Cardiac septum (tissue), 1 donor: ENCODE measurements at places on chromosomes 12 and 14.

- DNase-seq, result no peak
These were observed 39.3 kb downstream of the PITPNM2 start for GRCh38 chr12:123111498-123112165.

DNA sequence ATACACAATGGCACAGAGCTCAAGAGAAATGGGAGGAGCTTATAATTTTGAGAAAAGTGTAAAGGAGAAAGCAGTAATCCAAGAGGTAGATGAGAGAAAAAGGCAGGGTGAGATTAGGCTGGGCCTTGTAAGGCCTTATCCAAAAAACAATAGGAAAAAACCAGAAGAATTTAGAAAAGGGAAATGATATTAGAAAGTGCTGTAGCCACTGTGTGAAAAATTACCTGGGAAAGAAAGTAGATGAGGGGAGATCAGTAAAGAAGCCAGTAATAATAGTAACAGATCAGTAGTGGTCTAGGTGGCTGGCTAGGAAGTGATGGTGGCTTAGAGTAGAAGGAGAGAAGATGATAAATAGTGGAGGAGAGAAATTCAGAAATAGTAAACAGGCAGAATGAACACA lies 66.3 kb upstream of the CFL2 start:
- no peak for DNase-seq

GRCh38 chr12:83052890-83053541 lies 366.3 kb downstream of the TMTC2 start:
- DNase-seq, result no peak

- DNase-seq, result no peak
These were observed 40.4 kb upstream of the GTF2A1 start for GRCh38 chr14:81261176-81261575.

- DNase-seq, result no peak
These were observed 1.6 kb downstream of the CACNA1C start for GRCh38 chr12:2054091-2055018.

GRCh38 chr12:57085999-57086492 lies 2.9 kb upstream of the NAB2 start:
- DNase-seq, result no peak

- DNase-seq, result no peak
These were observed 1382.1 kb downstream of the AACS start for GRCh38 chr12:126447346-126447745.

DNA sequence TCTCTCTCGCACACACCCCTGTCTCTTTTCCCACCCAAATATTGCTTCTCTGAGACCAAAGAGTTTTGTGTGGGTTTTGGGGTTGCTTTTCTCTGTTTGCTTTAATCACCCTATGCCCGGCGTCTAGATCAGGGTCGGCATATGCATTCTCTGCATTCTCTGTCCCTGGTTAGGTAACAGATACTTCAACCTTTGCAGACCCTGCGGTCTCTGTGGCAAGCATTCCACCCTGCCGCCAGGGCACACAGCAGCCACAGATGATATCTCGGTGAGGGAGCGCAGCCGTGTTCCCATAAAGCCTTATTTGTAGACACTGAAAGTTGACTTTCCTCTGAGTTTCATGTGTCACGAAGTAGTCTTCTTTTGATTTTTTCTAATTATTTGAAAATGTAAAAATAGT lies 110.4 kb upstream of the FZD10 start:
- DNase-seq, result no peak

DNA sequence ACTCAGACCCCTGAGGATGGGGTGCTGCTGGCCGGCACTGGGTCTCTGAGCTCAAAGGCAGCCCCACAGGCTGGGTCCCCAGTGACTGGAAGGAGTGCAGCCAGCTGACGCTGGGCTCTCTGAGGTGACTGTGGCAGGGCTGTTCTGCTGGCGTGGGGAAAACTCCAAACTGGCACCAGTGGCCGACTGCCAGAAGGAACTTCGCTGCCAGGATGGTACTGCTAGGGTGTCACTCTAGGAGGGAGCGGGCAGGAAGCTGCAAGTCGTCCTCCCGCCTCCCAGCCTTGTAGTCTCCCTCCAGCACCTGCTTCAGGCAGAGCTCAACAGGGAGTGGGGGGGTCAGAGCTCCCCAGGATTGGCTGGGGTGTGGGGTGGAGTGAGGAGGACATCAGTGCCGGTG lies 41.3 kb downstream of the CDC42BPB start:
- DNase-seq, result no peak

DNA sequence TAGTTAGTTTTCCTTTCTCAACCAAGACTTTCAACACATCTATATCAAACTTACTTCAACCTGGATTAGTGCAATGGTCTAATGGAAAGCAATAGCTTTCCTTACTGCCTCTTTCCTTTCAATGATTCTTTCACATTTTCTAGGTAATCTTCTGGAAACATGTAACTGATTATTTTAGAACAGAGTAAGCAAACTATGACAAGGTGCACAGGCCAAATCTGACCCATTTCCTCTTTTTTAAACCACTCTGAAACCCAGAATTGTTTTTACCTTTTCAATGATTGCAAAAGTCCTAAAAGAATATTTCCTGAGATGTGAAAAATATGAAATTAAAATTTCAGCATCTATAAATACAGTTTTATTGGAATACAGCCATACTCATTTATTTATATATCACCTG lies 81.6 kb upstream of the TMTC2 start:
- no peak for DNase-seq

DNA sequence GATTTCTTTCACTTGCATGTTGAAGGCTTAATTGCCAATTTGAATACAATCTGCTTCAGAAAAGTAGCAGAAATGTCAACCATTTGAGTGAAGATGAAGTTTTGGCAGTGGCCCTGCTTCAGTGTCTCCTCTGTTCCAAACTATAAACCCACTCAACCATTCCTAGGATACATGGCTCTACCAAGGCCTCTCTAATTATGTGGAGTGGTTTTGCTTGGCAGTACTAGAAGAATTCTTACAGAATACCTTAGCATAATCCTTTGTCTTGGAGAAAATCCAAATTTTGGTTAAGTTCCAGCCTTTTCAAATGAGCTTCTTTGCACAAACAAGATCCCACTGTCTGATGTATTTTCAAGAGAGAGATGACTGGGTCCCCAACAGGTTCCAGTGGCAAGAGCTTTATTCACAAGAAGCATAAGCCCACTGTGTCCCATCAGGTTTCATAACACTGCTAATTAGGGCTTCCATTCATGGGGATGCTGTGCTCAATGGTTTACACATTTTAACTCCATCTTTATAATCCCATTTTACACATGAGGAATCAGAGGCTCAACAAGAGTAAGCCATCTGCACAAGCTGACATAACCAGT lies 234.5 kb downstream of the IPO8 start:
- DNase-seq, result no peak

DNA sequence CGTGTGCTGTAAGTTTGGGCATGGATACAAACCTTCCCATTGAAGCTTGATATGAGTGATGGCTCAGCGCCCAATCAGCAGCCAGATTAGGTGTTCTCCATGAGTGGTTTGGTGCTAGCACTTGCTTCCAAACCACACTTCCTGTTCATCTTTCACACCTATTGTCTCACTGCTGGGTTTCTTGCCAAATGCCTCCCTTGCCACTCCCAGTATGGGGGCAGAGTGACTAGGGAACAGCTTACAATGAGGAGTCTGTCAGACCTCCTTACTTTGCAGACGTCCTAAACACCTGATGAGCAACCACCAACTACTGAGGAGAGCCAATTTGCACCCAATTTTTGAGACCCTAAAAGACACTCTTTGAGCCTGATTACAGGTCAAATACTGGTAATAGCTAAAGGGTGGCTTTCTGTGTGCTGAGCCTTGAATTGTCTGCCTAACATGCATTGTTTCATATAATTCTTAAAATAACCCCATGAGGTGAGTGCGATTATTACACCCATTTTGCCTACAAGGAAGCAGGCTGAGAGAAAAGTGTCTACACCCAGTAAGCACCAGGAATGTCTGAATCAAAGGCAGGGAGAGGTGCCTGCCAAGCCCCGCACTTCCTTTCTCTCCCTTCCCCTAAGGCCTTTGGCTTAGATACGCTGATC lies 48.4 kb upstream of the FOS start:
- DNase-seq, result no peak

- no peak for DNase-seq
These were observed 102.1 kb downstream of the TMEM117 start for GRCh38 chr12:43937947-43938346.

DNA sequence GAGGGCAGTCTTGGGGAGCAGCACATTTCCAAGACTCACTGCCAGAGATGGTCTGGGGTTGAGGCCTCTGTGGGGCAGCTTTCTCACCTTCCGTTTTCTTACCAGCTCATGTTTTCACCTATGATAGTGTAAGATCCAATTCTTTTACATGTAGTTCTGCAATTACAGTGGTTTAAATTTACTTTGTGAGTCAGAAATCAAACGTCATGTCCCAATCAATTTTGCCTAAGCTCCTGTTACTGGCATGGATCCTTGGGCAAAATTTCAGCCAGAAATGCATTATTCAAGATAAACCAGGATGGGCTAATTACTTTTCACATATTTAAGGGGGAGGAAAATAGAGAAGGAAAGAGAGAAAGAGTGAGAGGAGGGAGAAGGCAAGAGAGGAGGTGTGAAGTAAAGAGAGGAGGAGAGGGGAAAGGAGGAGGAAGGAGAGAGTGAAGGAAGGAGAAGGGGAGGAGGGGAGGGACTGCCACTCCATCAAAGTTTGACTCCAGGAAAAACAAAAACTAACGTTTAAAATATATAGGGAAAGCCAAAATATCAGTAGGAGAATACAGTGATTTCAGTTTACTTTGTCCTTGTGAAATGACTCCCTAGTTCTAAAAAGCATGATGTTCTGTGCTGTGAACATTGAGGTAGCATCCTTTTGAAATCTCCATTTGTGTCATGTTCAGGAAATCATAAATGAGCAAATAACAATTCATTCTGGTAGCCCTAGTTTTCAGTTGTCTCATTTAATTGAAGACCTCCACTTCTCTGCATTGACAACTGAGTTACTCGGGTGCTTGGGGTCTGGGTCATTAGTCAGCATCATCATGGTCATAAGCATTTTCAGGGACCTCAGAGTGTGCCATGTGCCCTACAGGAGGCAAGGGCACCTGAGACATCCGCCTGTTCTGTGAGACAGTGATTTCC lies 3.0 kb downstream of the BMAL2 start:
- DNase-seq, result no peak

GRCh38 chr12:106049546-106049945 lies 89.2 kb downstream of the NUAK1 start:
- no peak for DNase-seq

- no peak for DNase-seq
These were observed 57.4 kb downstream of the PAPOLA start for GRCh38 chr14:96559571-96559970.

DNA sequence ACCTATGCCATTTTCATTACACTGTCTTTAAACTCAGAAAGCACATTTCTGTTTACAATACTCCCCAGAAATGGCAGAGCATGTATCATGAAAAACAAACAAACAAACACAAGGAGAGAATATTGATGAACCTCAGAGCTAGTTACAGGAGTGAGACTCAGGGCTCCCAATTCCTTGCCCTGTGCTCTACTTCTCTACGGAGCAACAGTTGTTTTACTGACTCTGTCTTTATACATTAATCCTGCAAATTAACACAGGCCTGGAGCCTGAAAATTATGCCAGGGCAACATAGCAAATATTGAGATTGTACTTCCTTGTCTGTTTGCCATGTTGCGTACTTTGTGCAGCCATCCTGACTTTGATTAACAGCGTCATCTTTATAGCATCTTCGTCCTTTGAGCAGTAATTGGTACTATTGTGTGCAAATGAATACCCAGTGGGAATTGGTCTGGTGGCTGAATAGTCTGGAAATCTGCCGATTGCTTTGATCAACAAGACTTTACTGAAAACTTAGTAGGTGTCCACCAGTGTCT lies 15.2 kb upstream of the AKAP6 start:
- DNase-seq, result no peak

GRCh38 chr14:52349731-52350130 lies 35.6 kb downstream of the PTGER2 start:
- no peak for DNase-seq

GRCh38 chr14:22143363-22143762 lies 445.7 kb downstream of the DAD1 start:
- no peak for DNase-seq

- no peak for DNase-seq
These were observed 39.1 kb downstream of the FNTB start for GRCh38 chr14:65025818-65026217.

DNA sequence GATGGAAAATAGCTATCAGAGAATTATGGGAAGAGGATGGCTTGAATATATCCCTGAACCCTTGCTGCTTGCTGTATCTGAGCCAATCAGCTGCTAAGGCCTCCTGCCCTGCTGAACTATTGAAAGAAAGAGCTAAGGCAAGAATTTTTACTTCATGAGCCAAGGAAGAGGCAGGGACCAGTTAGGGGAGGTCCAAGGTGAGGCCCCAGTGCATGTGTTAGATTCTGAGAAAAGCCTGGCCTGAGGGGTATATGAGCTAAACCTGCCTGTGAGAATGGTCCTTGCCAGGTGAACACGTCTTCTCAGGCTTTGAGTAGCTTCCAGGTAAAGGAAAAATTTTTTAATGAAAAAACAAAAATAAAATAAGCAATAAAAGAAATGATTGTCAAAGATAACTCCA lies 218.0 kb downstream of the SYT1 start:
- DNase-seq, result no peak
